ENCODE measurements at places on chromosomes 3 and 15.

DNA sequence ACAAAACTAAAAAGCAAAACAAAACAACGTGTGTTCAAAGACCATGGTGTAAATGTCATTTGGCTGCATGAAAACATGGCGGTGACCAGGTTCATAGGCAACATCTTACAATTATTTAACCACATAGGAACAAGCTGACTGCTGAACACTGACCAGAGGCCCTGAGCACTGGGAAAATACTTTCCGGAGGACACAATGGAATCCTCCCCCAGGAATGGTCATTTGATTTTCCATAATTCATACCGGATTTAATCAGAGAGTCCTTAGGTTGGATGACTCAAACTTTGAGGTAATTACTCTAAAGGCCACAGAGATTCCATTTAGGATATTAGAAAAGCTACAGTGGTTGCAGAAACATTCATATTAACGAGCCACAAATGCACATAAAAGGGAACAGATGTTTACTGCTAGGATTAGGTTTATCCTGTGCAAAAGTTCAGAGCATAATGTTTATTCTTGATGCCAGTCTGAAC lies 254.7 kb downstream of the NR1D2 start:
- no peak for DNase-seq

DNA sequence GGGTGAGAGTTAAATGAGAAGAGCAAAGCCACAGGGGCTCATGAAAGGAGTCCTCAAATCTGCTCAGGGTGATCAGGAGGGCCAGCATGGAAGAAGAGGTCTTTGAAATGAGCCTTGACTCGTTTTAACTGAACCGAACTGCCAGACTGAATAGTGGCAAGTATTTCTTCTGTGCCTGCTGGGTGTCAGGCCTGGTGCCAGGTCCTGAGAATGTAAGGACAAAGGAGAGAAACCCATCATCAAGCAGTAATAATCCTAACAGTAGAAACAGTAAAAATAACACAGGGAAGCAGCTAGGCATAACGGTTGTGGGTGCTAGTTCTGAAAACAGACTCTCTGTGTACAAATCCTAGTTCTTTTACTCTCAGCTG lies 40.4 kb upstream of the SMAD3 start:
- DNase-seq = no peak

GRCh38 chr3:188240189-188240981 lies 86.4 kb downstream of the LPP start:
- no peak for DNase-seq

GRCh38 chr3:102159810-102160451 lies 274.9 kb upstream of the ZPLD1 start:
- DNase-seq = no peak

DNA sequence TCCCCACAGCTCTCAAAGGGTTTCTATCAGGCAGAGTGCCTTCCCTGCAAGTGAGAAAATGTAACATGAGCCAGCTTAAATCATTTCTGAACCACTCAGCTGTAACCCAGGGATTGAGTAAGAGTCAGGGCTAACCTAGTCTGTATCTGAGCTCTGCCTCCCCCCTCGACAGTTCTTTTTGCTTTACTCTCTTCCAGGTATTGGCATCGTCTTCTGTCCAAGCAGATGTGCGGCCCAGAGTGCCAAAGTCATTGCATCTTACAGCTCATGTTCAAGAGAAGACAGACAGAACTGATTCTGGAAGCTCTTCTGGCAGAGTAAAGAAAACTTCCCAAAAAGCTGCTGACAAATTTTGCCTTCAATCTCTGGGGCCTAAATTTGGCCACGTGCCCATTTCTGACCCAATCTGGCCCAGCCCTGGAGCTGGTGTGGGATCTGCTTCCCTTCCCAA lies 74.8 kb downstream of the ABHD5 start:
- DNase-seq = no peak

DNA sequence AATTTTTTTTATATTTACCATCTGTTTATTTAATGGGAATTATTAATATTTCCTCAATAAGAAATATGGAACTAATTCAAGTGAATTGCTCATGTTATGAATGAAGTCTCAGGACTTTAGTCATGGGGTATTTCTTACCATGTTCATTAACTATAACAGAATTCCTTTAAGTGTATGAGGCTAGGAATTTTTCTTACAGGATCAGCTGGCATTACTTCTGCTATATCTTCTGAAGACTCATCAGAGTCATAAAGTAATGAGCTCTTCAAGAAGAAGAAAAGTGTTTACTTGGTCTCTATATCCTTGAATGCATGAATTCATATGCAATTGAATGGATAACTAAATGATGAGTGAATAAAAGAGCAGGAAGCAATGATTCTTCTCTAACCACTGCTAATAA lies 486.8 kb upstream of the THBS1 start:
- DNase-seq = no peak

GRCh38 chr3:21795152-21795837 lies 44.3 kb upstream of the ZNF385D start:
- DNase-seq = no peak

GRCh38 chr3:15456321-15456720 lies 28.9 kb downstream of the EAF1 start:
- DNase-seq = no peak

- DNase-seq = no peak
Measured at GRCh38 chr15:68177742-68178141, 27.4 kb downstream of the CALML4 start.

DNA sequence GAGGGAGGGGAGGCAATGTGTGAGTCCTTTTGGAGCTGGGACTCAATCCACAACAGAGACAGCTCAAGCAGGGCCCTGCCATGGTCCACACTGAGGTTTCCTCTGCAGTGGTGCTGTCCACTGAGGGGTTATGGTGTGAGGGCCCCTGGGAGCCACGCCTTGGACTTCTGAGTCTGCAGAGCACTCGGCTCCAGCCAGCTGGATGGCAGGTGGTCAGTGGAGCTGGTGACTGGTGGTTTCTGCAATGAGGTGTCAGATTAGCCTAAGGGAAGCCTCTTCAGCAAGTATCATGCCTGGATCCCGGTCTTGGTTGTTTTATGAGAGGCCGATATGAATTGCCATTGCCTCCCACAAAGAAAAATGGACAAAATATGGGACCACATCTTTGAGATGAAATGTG lies 21.7 kb downstream of the LSM3 start:
- no peak for DNase-seq

GRCh38 chr3:12180631-12181030 lies 21.9 kb upstream of the TIMP4 start:
- DNase-seq = no peak

GRCh38 chr3:161395115-161396012 lies 24.0 kb upstream of the SPTSSB start:
- DNase-seq = peak; percentile 12

DNA sequence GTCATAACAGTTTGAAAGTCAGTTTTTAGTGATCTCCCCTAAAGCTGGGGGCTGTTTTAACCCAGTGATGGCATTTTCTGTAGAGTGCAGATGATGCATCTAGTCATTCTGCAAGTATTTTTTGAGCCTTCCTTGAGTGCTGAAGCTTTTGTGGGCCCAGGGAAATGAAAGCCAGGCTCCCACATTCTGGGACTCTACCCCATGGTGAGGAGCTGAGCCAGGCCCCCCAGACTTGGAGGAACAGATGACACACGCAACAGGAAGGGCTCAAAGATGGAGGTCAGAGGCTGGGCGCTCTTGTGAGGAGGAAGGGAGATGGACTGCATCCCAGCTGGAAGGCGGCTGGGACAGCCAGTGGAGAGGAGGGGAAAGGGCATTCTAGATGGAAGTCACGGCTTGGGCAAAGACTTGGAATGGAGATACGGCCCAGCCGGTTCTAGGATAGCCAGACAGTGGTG lies 40.8 kb downstream of the MRAS start:
- DNase-seq = peak; percentile 20

GRCh38 chr3:4856136-4856535 lies 123.1 kb upstream of the BHLHE40 start:
- DNase-seq = no peak

DNA sequence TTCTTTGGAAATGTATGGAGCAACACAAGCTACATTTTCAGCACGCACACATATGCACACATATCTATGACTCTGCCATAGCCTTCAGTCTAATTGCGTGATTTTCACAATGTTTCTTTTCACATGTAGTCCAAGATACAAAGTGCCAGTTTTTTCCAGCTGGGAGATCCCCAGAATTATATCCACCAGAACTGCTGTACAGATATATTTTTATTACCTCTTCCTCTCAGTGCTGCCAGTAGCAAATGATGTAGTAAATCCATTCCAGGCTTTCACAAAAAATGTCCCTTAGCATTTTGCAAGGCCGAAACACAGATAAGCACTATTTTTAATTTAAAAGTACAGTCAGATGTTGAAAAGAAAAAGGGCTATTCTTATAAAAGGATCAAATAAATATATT lies 719.8 kb upstream of the SEMA6D start:
- no peak for DNase-seq

Data from activated CD4-positive, alpha-beta T cell treated with anti-CD3 and anti-CD28 coated beads, Interleukin-10, Interleukin-2, amounts not matched to agents 100 ng/mL and 50 ng/mL, durations not matched to agents 16 hours and 8 hours (primary cell).